NCI-H460 (cell line): ENCODE measurements at places on chromosomes 6 and 20. TPM values are rescaled to one million over a fixed set of nuclear protein-coding genes. Genes with fewer than 3 reads are reported as not detected.

DNA sequence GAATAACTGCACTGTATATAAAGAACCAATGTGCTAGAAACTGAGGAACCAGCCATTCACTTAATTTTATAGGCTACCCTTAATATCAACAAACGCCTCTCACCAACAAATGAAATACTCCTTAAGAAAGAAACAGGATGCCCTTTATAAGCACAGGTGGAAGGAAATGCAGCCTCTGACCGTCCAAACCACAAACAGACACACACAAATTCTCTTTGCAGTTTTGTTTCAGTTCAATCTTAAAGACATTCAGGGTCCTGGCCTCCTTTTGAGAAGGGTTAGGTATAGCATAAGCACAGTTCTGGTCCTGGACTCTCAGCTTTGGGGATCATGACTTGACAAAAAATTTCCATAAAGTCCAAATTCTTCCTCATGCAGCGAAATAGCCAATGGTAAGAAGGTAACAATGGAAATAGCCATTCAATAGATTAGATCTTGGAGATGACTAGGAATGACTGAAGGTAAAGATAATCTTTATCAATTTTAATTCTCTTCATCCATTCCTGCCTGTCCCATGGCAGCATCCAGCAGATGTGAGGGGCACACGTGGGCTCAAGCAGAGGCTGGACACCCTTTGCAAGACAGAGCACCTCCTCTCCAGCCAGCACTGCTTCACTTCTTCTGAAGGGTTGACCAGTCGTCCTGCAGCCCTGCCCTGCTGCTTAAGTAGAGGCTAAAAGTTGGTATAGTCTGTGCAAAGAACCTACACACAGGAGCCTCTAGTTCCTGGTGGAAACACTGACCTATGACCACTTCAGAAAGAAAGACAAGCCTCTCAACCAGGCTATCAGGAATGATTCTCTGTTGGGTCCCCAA, 123.9 kb downstream of the CD83 start:
- no peak for DNase-seq

The LIN28B gene
- not detected in 2 replicates for total RNA-seq

GRCh38 chr20:24160563-24161281, 172.1 kb upstream of the GGTLC1 start:
- peak; percentile 13 for DNase-seq

- no peak for DNase-seq
Measured at GRCh38 chr6:8237668-8238067, 135.3 kb upstream of the EEF1E1 start.

- no peak for DNase-seq
Measured at GRCh38 chr20:32702706-32703425, 29.1 kb upstream of the C20orf203 start.

DNA sequence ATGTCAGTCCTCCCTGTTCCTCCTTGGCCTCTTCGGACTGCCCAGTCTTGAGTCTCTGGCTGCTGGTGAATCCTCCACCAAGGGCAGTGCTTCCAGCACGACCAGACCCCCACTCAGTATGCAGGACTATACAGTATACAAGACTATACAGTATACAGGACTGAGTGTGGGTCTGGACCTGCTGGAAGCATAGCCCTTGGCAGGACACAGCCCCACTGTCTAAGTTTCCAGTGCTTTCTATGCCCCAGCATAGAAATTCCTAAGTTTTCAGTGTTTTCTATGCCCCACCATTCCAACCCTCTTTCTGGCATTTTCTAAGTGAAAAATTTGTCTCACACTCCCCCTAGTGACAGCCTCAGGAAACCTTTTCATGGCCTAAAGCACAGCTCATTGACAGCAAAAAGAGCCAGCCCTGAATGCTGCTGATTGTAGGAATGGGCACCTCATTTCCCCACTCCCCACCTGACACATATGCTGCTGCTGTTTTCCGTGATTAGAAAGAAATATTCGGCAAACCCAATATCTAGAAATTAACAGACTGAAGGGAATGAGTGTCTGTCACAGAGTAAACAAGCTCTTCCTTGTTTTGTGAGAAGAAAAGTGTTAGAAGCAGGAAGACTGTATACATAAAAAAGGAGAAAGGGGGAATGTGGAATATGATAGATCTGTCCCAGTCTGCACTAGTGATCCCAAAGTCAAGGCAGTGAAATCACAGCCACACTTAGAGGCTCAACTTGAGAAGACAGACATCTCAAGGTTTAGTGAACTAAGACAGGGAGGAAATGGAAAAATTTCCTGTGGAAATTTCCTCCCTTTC, 206.9 kb downstream of the IBTK start:
- DNase-seq: peak; percentile 59

DNA sequence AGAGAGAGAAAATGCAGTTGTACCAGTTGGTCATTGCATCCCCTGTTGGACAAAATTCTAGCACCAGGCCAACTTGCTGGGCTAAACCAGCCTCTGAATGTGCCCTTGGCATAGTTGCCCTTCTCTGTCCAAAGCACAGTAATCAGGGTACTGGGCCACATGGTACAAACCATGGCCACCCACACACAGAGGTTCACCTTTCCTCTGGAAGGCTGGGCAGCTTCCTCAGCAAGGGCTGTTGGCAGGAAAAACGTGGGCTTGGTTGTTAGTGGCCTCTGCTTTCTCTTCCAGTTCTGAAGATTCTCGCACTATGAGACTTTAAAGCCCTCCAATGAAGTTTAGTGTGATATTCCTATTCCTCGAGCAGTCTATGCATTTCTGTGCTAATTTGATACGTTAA, 706 bp downstream of the DDO start:
- no peak for DNase-seq

The VGLL2 gene
- total RNA-seq: not detected in 2 replicates

The HUS1B gene
- 0.45 and 0.75 TPM in 2 replicates for total RNA-seq

DNA sequence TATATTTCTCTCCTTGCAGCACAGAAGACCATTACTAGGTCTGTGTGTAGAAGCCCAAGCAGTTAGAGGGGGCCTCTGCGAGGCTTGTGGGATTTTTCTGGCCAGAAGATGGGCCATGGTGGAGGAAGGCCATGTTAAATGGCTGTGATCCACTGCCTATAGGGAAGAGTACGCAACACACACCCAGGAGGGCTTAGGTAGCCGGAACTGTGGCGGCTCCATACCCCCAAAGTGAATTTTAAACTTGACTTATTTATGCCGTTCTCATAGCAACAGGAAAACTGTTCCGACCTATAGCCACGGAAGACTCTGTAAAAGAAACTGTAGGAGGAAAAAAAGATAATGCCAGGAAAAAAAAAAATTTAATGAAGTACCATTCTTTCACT, 69.5 kb downstream of the SLX4IP start:
- DNase-seq: no peak
